ENCODE measurements at places on chromosomes 4 and X.
A peak's percentile ranks its signal among the peaks of the same experiment; 100 is the strongest.

DNA sequence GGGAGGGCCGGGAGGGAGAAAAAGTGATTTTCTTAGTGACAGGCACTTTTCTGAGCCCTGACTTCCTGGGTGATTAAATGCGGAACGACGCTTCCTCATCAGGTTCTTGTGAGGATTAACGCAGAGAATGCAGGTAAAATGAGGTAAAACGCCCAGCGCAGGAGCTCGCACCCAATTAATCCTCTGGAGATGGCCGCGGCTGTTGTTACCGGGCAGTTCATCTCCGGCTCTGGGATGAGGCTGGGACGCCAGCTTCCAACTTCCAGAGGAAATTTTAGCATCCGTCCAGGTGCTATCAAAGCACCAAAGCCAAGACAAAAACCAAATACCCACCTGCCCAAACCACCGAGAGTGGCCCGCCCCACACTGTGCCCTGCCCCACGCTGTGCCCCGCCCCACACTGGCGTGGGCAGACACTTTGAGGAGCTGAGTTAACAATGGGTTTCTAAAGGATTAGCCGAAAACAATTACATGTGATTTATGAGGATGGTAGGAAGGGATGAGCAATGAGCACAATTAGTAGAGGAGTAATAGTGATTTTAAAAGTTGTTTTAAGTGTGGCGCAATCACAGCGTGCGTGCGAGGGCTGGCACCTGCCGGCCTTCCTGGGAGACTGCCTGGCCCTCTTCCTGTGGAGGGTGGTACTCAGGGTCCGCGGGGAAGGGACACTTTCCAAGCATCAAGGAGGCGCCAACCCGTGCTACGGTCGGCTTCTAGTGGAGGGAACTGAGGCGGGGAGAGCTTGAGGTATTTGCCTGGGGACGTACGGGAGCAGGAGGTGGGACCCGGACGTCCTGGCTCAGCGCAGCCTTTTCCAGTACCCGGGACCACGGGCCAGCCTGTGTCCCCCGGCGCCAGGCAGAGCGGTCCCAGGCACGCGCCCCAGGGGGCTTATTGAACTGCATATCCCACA lies 41.6 kb upstream of the ADRA2C start:
- DNase-seq: no peak

DNA sequence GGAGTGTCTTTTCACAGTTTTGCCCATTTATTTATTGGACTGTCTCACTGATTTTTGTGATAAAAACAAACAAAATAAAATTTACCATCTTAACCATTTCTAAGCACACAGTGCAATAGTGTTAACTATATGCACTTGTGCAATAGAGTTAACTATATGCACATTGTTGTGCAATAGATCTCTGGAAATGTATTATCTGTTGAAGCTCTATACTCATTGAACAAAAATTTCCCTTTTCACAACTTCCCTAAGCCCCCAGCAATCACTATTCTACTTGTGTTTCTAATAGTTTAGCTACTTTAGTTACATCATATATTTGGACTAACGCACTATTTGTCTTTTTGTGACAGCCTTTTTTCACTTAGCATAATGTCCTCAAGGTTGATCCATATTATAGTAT lies 59.7 kb upstream of the BEX4 start:
- no peak for DNase-seq

DNA sequence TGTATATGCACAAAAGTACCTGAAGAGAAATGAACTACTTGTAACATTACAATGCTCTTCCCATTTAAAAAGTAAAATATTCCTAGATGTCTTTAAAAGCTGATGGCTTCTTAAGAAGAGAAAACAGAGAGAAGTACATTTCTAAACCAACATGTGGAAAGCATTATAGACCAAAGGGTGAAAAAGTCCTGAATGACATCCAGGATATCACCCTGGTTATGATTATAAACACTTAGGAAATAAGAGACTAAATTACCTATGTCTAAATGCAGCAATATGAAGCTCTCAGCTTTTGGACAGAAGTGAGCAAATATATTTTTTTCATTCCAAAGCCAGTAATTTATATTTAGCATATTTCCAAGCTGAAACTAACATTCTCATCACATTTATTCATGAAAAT lies 21.7 kb upstream of the EGFL6 start:
- no peak for DNase-seq

- no peak for DNase-seq
These were observed 273.2 kb downstream of the IL15 start for GRCh38 chr4:141909541-141909940.

DNA sequence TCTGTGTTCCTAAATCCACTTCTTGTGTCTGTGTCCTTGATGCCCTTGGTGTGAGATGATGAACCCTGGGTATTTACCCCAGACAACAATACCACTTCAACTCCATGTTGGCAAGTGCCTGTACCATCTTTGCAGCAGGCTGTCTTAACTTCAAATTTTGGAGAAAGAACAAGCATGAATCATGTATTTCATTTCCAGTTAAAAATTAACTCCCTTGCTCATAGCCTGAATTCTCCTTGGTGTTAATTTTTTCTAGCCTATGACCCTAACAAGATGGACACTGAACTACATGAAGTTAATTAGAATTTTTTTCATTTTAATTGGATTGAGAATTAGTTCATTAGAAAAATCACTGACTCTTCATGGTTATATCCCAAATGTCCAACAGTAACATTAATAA lies 267.8 kb upstream of the INTU start:
- no peak for DNase-seq

GRCh38 chr4:150828159-150828558 lies 186.9 kb downstream of the LRBA start:
- DNase-seq: no peak

DNA sequence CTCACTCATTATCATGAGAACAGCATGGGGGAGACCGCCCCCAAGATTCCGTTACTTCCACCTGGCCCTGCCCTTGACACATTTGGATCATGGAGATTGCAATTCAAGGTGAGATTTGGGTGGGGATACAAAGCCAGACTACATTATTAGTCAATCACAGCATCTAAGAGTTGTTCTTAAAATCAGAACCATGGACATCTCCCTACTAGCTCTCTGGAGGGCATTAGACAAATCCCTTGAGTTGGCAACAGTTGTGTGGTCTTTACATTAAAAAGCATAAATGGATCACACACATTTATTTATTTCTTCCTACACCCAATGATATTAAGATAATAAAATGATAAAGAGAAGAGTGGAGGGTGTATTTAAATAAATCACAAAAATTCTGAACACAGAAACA lies 262.8 kb upstream of the VCX start:
- DNase-seq: no peak

- DNase-seq: no peak
These were observed 32.3 kb downstream of the GAB3 start for GRCh38 chrX:154718616-154719015.

DNA sequence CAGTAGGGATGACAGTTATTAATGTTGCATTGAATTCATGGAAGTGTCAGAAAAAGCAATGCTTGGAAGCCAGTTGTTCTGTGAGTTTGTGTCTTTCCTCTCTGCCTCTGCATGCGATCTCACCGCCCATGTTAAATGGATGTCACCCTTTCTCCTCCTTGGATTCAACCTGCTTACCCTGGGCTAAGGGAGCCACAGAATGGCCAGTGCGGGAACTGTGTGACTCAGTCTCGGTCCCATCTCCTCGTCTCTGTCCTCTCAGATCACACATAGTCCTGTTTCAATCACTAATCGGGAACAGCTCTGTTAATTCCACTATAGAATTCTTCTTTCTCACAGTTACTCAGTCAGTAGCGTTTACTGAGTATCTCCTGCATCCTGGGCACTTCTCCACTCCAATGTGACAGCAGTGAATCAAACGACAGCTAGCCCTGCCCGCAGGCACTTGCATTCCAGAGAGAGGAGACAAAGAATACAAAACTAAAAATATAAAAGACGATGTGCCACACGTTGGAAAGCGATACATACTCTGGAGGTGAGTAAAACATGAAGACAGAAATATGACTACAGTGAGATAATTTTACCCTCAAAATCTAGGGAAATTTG lies 53.6 kb upstream of the TLR3 start:
- peak; percentile 20 for DNase-seq

DNA sequence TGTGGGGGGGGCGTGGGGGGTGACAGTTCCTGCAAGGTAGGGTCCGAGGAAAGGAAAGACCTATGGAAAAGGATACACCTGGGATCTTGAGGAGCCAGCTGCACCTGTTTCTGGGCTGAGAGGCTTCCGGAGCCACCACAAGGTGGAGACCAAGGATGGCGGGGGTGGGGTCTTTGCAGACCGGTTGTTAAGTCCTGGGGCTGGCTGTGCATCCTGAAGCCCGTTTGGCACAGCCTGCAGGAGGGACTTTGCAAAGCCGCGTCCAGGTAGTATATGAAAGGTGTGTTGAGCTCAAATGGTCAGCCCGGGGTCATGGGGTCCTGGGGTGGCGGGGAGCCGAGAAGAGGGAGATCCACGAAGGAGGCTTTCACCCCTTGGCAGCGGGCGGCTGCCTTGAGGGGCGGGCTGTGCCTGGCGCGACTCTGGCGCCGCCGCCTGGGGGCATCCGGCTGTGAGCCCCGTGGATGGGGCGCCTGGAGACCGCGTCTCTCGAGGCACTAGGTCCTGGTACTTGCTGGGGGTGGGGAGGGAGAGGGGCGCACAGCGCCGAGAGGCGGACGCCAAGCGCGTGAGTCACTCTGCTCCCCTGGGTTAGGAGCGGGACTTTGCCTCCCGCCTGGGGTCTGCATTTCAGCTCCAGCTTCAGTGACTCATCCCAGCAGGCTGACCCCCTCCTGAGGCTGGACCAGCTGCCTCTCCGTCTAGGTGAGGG lies 58.2 kb upstream of the DYNLT3 start:
- DNase-seq: peak; percentile 54

DNA sequence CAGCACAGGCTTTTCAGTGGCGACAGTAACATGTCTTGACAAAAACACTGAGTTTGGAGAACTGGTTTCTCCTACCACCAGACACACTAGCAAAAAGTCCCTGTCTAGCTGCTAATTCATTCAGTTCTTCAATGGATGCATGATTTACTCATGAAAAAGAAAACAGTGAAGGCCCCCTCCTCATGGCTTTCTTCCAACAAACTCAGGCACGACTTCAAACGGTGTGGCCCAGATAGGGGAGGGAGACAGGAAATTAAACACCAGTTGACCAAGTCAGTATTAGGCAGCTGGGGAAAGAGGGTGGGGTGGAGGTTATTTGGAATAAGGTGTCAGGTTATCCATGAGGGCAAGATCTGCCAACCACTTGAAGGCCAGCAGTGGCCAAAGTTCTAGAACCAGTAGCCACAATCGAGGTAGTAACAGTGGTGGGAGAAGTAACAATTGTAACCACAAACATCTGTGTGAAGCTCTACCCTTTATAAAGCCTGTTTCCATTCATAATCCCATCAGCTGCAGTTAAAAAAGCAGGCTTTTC lies 60.2 kb downstream of the SEPSECS start:
- no peak for DNase-seq

DNA sequence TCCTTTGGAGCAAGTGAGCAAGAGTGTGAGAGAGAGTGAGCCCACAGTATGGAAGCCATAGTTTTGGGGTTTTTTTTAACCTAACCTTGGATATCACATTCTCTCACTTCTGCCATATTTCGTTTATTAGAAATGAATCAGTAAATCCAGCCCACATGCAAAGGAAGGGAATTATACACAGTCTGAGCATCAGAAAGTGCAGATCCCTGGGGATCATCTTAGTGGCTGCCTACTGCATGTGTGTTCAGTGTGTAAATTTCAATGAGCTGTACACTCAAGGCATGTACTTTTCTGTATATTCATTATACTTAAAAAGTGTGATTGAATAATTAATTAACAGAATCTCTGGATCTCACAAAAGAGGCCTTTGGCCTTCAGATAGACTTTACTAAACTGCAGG lies 133.8 kb upstream of the PRPS2 start:
- no peak for DNase-seq

Measured in left forelimb (tissue), 1 donor.